T1000 (cell line): ENCODE measurements at places on chromosomes 5 and 9.

DNA sequence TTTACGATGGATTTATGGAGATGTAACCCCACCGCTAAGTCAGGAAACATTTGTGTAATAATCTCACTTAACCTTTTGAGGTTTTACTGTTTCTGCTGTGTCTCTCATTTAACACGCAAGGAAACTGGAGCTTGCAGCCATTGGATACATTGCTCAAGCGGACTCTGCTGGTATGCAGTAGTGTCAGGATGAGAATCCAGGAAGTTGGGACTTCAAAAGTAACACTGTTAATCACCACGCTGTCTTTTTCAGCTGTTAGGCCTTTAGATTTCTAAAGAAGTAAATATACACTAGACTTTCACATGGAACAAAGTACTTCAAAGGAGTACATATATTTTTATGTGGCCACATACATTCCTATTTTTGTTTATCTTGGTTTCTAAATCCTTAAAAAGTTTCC is 114.7 kb downstream of the LPAR1 start:
- DNase-seq: no peak

DNA sequence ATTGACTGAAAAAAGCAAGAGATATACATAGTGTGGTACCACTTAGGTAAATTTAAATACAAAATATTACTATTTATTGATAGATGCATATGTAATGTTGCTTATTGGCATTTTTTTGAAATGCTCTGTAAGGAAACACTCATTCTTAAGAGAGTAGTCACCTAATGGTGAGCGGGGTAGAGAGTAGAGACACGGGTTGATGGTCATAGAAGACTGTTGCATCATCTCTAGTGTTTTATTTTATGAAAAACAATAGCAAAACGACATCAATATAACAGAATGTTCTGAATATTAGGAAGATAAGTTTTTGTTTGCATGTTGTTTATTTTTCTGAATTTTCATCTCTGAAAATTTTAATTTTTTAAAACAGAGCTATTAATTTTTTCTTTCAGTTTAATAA is 4.0 kb downstream of the SRP19 start:
- no peak for DNase-seq

- no peak for DNase-seq
Observed at GRCh38 chr5:88687373-88687911, 195.5 kb downstream of the MEF2C start.

GRCh38 chr9:36762958-36763357 is 190.3 kb downstream of the MELK start:
- no peak for DNase-seq

GRCh38 chr9:112048924-112049691 is 126.0 kb downstream of the SUSD1 start:
- no peak for DNase-seq

GRCh38 chr5:8059337-8059736 is 190.4 kb downstream of the MTRR start:
- DNase-seq: no peak

GRCh38 chr9:16429671-16430070 is 440.8 kb downstream of the BNC2 start:
- no peak for DNase-seq

DNA sequence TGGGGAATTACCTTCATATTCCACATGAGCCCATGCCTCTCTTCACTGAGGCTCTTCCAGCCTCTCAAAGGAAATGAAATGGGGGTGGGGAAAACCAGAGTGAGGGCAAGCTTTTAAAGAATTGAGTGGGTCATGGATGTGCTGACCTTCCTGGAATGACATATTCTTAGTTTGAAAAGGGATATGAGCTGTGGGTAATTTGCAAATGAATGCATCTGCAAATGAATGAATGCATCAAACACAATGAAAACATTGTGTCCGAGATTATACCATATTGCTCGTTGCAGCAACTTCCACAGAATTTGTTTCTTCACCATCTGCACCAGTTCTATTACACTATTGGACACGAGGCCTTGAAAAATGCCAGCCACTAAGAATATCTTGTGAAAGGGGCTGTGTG is 198.6 kb upstream of the CDH6 start:
- no peak for DNase-seq

DNA sequence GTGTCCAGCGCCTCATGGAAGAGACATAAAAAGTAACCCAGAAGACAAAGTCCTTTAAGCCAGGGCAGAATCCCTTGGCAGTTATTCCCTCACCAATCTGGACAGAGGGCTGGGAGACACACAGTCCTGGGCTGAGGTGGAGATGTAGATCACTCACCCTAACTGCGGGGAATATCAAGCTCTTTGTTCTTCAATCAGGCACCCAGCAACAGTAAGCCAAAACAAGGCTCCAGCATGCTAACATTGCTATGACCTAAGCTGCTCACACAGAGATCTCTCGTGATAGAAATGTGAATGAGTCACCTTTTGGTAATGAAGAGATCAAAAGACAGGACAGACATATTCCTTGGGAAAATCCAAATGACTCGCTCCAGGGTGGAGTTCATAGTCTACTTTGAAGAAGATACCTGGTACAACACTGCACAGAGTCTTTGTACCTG is 101.3 kb downstream of the FBN2 start:
- DNase-seq: peak; percentile 38

GRCh38 chr5:145341842-145342241 is 493.3 kb downstream of the PRELID2 start:
- no peak for DNase-seq

GRCh38 chr9:105064248-105065097 is 136.5 kb upstream of the ABCA1 start:
- peak; percentile 80 for DNase-seq

- no peak for DNase-seq
Observed at GRCh38 chr5:10111571-10111970, 138.1 kb downstream of the ATPSCKMT start.

- DNase-seq: no peak
Observed at GRCh38 chr9:81868145-81868544, 60.1 kb upstream of the SPATA31D4 start.

- no peak for DNase-seq
Observed at GRCh38 chr5:50320131-50320749, 120.8 kb downstream of the EMB start.

GRCh38 chr9:38019731-38020130 is 49.3 kb downstream of the SHB start:
- DNase-seq: no peak

- no peak for DNase-seq
Observed at GRCh38 chr9:71524996-71525580, 243.2 kb downstream of the CEMIP2 start.

DNA sequence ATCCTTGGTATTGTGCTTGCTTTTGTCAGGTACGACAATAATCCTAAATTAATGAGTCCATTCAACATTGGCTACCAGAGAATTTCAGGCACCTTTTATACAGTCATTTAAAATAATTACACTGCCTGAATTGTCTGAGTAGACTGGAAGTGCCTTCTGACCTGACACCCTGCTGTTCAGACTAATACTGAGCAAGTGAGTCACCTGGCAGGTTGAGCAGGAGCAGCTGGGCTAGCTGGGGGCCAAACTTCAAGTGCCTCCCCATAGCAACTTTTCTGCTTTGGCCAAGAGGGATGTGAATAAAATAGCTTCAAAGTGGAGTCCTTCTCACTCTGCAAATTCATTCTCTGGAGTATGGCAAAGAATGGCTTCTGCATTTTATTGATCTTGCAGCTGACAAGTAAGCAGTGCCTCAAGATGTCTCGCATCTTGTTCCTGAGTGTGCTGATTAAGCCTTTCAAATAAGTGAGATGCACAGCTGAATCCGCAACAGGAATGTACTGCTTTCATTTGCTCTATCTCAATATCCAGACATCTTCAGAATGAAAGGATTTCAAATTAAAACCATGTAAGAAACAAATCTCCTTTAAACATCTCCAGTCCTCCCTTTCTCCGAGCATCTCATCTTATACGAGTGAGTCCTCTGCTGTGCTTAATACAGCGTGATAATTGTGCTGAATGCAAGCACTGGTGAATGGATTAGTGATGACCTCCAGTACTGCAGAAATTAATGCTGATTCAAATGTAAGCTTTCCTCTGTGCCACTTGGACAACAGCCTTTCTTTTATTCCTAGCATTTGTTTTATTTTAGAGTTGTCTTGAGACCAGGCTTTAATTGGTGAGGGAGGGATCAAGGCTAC is 271.2 kb downstream of the EDIL3 start:
- no peak for DNase-seq

DNA sequence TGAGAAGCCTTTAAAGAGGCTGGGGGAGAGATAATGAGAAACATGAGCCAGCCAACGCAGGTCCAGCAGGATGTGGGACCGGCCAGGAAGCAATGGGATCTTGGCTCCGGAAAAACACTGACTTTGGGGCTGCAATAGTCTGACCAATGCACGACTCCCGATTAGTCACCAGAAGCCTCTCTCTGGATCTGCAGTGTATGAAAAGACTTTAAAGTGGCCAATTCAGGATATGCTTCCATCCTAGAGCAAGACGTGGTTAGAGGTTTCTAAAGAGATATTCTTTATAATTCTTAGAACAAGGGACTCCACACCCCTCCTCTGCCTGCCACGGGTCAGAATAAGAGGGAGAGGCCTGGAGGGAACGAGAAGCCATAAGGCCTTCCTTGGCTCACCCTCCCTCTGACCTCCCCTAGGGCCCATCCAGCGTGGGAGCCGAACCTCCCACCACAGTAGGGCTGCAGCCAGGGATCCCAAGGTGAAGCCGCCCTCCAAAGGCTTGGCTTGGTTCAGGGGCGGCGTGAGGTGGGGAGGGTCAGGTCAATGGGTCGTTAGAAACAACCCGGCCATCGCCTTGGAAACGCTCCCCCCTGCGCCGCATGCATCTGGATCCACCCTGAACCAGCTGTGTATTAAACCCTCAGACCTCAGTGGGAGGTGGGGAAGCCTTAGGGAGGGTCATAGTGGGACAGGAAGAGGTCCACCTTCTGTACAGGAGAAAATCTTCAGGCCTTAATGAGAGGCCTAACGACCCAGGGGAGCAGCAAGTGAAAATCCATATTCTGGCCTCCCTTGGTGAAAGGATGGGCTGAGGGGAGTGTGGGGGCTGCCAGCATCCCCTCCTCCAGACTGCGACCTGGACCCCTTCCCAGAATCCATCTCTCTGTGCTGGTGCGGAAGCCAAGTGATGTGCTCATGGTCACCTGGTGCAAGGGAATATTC is 11.1 kb downstream of the FGF1 start:
- DNase-seq: no peak

- DNase-seq: peak; percentile 16
Observed at GRCh38 chr5:161544350-161544765, 2.2 kb downstream of the GABRB2 start.

- DNase-seq: no peak
Observed at GRCh38 chr9:124941679-124942561, 1.0 kb upstream of the GOLGA1 start.

DNA sequence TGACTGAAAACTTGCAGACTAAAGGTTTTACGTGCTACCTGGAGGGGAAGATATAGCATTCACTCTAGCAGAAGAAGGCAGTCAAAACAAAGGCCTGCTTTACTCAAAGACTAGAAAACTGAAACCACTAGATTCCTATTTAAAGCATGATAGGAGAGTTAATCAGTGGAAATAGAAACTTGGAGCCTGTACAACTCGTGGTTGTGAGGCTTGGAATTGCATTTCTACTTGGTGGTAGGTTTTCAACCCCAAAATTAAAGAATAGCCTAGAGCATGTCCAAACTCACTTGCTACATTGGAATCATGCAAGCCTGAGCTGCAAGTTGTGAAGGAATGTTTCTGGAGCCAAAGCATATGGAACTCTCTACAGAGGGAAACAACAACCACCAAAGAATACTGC is 1526.4 kb upstream of the NUDT12 start:
- DNase-seq: no peak

DNA sequence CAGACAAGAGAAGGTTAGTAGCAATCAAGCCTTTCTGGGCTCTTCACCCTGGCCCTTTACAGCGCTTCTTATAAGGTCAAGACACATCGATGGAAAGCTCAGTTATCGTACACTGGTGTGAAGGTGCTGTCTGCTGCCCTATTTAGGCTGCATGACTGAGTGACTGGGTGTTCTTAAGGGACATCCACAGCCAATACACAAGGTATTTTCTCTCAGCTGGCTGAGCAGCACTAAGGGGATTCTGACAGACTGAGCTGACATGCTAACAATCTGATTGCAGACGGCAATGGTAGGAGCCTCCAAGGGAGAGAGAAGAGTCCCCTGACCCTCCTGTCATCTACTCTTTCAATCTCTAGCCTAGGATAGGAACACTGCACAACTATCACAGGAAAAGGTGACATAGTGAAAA is 577.9 kb downstream of the ISL1 start:
- DNase-seq: no peak

DNA sequence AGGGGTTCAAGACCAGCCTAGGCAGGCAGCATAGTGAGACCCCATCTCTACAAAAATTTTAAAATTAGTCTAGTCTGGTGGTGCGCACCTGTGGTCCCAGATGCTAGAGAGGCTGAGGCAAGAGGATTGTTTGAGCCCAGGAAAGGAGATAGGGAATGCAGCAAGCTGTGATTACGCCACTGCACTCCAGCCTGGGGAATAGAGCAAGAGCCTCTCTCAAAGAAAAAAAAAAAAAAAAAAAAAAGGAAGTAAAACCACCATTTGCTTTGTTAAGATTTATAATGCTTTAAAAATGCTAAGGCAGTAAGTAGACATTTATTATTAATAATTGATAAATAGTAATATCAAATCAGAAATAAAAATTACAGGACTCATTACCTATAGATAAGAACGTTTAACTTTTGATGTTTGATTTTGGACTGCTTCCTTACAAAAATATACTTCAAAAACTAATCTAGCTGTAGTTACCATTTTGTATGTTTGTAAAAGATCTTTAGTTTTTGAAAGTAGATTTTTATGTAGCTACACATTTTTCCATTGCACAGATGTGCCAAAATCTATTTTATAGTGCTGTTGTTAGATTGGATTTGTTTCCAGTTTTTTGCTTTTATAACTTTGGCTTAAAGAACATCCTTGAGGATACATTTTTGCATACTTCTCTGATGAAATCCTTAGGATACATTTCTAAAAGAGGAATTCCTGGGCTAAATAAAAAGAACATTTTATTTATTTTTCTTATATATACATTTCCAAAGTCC is 86.4 kb downstream of the INIP start:
- DNase-seq: no peak

DNA sequence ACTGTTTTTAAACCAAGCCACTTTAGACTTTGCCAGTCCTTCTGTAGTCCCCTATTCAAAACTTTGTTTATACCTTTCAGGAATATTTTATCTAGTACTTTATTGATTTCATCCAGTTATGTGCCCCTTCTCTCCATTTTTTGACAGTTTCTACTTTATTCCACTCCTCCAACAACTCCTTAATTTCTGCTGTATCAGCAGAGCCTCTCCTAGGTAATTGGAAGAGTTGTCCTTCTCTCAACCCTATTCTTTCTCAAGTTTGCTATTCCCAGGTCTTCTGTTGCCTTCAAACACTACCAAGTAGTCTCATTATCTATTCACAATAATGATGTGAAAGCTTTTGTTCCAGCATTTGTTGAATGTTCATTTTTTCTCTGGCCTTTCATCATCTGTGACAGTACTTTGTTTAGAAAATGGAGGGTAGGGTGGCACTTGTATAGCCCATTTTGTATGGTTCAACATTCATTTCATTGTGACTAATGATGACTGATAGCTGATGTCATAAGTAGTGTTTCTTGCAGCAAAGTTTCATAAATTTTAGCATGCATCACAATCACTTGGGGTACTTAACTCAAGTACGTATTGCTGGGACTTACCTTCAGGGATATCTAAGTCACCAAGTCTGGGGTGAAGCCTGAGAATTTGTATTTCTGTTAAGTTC is 204.4 kb upstream of the DMRT1 start:
- DNase-seq: no peak
